ENCODE measurements at places on chromosomes 7 and 10.

DNA sequence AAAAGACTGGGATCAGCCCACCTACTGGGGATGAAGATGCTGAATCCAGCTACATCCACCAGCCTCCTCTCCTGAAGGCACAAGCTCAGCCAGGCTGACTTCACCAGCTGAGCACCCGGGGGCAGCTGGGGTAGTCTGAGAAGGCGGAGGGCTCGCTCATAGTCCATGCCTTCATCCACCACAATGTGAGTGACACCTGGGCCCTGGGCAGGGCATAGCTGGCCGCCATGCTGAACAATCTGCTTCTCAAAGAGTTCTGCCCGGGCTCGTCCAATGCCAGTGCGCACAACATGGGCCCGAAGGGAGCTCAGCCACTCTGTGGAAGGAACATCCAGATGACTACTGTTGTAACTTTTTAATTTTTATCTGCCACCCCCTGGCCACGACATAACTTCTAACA is 2.2 kb downstream of the POLL start:
- no peak for DNase-seq

DNA sequence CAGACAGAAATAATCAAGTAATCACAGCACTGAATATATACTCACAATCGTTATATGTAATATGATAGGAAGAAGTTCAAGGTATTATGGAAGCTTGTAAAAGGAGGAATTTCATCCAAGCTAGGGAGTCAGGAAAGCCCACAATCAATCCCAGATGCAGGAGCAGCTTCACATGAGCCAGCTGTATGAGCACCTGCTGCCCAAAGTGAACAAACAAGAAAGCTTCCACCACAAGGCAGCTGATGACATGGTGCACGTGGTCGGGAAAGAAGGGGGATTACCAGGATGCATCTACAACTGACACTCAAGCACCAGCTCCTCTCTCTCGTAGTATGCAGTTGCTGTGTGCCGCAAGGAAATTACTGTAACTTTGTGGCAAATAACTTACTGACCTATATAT is 225.2 kb downstream of the XPNPEP1 start:
- DNase-seq = no peak

GRCh38 chr7:107856806-107857540 is 34.0 kb upstream of the DLD start:
- DNase-seq = no peak

- DNase-seq = no peak
These were observed 69.1 kb upstream of the NANOS1 start for GRCh38 chr10:118960157-118961090.

- DNase-seq = no peak
These were observed 44.5 kb upstream of the CAV2 start for GRCh38 chr7:116455009-116455408.

- DNase-seq = no peak
These were observed 39.7 kb downstream of the CADPS2 start for GRCh38 chr7:122846591-122846990.

- DNase-seq = no peak
These were observed 769 bp upstream of the TMEM248 start for GRCh38 chr7:66920256-66920655.

DNA sequence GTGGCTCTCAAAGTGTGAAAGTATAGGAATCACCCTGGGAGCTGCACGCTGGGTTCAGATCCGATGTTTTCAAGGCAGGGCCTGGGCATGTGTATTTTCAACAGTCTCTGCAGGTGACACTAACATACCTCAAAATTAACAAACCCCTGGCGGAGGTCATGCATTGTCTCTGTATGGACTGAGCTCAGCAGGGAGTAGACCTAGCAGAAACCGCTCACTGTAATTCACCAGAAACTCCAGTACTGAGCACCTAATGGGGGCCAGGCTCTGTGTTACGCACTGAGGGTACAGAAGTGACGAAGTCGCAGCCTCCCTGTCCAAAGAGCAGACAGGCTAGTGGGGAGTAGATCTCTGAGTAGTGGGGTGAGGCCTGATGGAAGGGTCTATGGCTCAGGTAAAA is 5.6 kb downstream of the STRA8 start:
- DNase-seq = no peak
